AG04449 (cell line): ENCODE measurements at places on chromosomes 5 and 9.

- no peak for DNase-seq
Observed at GRCh38 chr9:36576866-36577265, 4.2 kb downstream of the MELK start.

GRCh38 chr5:14415024-14415697, 166.4 kb upstream of the OTULINL start:
- no peak for DNase-seq

DNA sequence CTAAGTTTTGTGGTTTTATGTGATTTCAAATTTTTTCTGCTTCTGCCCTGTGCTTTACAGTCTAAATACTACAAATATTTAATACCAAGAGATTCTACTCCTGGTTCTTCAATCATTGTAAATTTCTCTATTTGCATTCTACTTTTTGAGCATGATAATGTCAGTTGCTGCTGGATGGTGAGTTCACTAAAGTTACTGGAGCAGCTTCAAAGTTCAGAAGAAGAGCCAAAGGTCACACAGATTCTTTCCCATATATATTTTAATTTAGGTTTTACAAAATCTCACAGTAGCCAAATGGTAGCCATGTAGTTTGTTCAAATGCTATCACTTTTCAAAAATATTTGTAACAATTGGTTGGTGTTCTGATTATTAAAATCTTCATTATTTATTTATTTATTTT, 378.7 kb downstream of the TMEM232 start:
- no peak for DNase-seq

DNA sequence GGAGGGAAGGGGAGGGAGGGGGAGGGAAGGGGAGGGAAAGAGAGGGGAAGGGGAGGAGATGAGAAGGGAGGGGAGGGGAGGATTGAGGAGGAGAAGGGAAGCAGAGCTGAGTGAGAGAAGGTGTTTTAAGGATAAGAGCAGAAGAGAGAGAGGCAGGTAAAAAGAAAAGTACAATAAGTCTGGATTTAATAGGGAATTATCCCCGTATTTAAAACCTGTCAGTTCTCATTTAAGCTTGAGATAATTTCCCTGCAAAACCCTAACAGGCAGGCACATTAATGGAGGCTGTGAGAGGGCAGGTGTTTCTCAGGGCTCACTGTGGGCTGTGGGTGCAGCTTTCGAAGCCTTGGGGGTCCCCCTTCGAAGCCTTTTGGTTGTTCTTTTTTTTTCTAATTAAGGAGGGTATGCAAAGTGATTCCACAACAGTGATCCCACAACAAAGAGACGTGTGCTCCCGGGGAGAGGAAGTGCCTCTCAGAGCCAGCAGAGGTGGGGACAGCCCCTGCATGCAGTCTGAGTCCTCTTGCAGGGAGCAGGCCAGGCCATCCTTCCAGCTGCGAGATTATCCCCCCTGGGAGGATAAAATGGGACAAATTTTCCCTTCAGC, 317.9 kb upstream of the IRX1 start:
- DNase-seq = no peak

DNA sequence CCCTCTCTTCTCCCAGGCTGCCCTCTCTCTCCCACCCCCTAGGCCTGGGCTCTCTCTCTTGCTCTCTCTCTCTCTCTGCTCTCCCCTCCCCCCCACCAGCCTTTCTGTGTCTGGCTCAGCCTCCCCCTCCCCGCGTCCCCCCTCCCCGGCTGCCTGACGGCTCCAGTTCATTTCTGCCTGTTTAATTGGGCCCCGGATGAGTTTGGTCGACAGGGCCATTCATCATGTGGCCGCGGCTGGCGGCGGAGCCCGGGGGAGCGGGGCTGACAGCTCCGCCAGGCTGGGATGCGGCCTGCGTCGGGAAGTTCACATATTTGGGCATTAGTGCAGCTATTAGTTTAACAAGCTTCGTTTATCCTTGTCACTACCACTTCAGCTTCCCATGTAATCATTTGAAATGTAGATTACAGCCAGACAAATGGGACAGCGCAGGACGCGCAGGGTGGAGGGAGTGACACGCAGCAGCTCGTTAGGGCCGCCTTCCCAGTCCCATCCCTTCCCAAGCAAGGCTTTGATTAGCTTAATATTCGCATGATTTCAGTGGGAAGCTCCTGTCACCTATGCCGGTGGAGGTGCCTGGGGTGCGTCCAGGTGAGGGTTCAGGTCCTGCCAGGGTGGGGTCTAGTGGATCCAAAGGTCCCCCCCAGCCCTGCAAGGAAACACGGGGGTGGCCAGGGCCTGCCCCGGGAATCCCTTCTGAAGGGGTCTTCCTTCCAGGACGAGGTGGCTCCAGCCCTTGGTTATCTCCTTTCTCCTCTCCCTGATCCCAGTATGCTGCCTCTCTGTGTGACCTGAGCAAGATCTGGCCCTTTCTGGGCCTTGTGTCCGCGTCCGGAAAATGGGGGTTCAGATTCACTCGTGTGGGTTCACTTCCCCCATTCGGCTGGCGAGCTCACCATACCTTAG, 214.8 kb downstream of the PAX5 start:
- DNase-seq = no peak

- DNase-seq = peak; percentile 41
Observed at GRCh38 chr5:24222876-24223275, 421.9 kb downstream of the CDH10 start.

- no peak for DNase-seq
Observed at GRCh38 chr5:95075111-95075510, 209.8 kb downstream of the MCTP1 start.

- DNase-seq = no peak
Observed at GRCh38 chr9:17837965-17838364, 259.1 kb downstream of the SH3GL2 start.

DNA sequence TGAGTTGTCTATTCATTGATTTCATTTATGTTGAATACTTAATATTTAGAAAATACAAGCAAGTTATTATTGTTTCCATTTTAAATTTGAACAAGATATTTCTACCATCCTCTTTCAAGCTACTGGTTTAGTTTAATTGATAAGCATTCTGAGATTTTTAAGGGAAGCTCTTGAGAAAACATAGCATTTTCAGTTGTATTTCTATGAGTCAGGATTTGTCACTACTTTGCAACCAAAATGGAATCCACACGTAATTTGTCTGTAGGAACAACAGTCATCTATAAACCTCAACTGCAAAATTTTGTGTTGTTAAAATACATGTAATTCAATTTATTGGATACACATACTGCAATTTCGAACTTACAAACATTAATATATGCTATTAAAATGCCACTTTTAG, 74.0 kb downstream of the PRR16 start:
- DNase-seq = no peak

DNA sequence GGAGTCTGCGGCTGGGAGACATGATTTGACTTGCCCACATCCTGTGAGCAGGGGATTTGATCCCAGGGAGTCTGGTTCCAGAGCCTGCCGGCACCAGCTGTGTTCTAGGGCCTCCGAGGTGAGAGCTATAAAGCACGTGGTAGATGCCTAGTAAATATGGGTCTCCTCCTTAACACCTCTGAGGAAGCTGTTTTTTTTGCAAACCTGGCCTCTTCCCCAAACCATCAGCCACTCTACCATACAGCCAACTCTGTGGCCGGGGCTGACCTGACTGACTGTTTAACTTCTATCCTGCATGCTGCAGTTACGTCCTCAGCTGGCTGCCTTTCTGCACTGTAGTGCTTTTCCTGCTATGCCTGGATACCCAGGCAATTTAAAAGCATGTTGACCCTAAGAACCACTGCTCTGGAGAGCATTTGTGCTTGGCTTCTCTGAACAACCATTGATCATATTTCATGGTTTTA, 220.5 kb downstream of the SLIT3 start:
- DNase-seq = no peak

DNA sequence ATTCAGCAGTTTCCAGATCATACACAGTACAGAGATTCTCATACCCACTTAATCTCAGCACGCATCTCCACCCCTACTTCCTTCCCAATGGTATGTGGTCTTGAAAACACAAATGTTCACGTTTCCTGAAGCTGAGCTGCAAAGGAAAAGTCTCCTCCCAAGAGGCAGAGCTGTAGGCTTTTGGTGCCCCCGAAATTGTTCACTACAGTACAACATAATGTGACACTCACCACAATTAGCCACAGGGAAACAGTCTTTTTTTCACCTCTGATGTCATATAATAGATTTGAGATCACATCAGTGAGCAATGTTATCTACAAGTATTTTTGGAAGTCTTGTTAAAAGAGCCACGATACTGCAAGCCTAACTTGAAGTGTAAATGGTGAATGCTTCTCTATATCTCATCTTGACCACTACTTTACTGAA, 40.2 kb downstream of the NFIB start:
- no peak for DNase-seq

- no peak for DNase-seq
Observed at GRCh38 chr5:58404734-58405133, 55.2 kb downstream of the PLK2 start.

- DNase-seq = no peak
Observed at GRCh38 chr9:99515093-99515492, 293.0 kb downstream of the SEC61B start.

DNA sequence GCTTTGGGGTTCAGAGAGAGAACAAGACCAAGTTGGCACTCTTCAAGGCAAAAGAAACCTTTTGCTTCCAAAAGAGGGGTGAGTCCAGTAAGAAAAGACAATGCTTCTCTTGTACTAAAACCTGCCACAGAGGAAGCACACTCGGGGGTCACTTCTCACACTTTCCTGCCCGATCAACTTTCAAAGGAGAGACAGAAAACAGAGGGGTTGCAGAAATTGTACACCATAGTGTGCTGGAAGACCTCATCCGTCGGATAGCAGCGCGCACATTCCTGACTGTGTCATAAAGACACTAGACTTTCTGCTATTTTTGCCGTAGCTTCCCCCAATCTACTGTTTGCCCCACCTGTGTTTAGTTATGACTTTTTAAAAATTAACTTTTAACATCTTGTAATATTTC, 66.9 kb downstream of the OR2K2 start:
- no peak for DNase-seq

- no peak for DNase-seq
Observed at GRCh38 chr5:82719368-82719767, 357.8 kb downstream of the TMEM167A start.

DNA sequence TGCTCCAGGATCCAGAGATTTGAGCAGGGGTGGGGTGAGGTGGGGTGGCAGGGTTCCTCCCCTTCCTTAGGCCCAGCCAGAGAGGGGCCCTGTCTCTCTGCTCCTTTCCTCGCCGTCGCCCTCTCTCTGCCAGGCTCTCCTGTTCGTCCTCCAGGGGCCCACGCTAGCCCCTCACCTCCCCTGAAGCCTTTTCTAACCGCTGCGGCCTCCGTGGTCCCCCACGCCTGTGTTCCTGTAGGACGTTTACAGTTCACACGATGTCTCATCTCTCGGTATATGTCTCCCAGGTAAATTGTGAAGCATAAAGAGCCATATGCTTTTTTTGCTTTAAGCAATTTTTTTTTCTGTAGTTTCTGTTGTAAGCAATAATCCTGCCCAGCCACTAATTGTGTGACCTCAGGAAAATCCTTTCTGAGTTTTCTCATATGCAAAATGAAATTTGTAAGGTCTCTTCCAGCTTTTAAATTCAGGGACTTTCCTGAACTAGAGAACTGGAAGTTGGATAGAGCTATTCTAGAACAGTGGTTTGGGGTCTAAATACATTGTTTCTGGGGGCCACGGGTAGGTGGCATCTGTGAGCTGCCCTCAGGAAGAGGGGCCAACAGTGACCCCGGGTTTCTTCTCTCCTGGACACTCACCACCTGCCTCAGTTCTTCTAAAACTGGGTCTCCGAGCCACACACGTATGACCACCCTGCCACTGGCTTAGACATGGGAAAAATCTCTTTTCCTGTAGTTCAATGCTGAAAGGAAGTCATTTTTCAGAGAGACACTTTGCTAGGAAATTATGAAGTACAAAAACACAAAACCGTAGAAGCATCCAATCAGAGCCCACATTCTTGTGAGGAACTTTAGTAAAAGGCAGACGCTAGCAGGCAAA, 50.2 kb upstream of the ZNF366 start:
- no peak for DNase-seq

DNA sequence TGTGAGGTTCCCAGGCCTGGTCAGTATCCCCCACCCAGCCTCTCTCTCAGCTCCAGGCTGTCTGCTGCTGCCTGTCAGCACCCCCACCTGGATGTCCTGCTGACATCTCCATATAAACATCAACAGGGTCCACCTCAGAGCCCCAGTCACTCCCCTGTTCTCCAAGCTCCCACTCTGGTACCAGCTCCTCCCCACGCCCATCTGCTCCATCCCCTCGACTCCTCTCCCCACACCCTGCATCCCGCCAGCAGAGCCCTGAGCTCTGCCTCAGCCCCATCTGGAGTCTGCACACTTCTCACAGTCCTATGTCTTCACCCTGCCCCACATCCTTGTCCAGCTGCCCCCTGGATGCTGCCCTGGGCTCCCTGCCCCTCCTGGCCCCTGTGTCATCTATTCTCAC, 67.7 kb upstream of the LRRTM2 start:
- DNase-seq = no peak

DNA sequence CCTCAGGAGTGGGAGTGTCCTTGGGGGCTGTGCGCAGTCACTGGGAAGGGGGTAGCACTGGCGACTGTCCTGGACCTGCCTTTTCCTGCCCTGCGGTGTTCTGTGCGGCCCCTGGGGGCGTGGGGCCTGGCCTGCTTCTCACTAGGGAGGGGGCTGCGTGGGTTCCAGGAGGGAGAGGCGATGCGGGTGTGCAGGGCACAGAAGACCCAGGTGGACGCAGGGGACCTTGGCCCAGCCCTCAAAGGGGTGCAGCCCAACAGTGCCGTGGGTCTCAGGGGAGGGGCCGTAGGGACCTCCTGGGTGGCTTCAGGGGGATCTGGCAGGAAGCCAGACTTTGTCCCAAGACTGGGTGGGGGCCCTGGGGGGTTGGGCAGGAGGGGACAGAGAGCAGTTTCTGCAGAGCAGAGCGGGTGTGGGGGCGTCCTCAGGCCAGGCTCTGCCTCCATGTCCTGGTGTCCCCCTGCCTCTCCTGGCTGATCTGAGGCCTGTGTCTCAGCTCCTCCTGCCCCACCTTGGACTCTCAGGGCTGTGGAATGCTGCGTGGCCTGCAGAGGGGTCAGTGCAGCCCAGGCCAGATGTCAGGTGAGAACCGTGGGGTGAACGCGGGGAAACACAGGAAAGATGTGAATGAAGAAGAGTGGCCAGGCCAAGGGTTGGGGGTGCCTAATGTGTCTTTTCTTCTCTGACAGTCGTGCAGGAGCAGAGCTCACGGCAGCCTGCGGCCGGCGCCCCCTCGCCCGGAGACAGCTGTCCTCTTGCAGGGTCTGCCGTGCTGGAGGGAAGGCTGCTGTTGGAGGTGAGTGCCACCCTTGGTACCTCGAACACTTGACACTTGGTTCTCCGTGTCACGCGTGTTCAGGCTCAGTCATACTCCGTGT, 54.6 kb downstream of the AHRR start:
- DNase-seq = no peak

GRCh38 chr5:133928587-133929393, 39.6 kb downstream of the C5orf15 start:
- no peak for DNase-seq

DNA sequence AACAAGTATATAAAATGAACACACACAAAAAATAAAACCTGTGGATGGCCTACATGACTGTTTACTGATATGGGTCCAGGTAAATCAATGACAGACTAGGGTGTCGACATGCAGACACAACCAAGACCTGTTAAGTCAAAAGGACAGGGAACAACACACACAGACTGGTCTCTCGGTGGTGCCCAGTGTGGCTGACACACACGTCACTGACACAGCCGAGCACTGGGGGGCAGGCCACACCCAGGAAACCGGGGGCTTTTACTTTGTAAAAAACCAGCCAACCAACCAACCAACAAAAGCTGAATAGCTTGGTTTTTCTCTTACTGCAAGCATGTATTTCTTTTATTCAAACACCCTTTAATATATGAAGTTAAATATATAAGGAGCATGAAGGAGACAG, 5.0 kb downstream of the FAM163B start:
- no peak for DNase-seq
